ENCODE measurements at places on chromosomes 12 and 14. TPM values are rescaled to one million over a fixed set of nuclear protein-coding genes. Genes with fewer than 3 reads are reported as not detected.

The LMNTD1 gene
- polyA plus RNA-seq: 0.17 TPM

- no peak for DNase-seq
Measured at GRCh38 chr14:69054030-69054429, 74.9 kb upstream of the ACTN1 start.

The NPFF gene
- polyA plus RNA-seq: 0.55 TPM

GRCh38 chr14:32469388-32470160, 140.5 kb downstream of the AKAP6 start:
- no peak for DNase-seq

The COX8C gene
- not detected for polyA plus RNA-seq

The KRT73 gene
- not detected for polyA plus RNA-seq

The FAM181A gene
- polyA plus RNA-seq: not detected

- no peak for DNase-seq
Measured at GRCh38 chr14:98926801-98927200, 345.2 kb downstream of the BCL11B start.

GRCh38 chr12:33052141-33053051, 155.8 kb upstream of the PKP2 start:
- DNase-seq: no peak

The TGM1 gene
- polyA plus RNA-seq: 1.4 TPM

GRCh38 chr12:13631873-13632272, 349.5 kb downstream of the GRIN2B start:
- no peak for DNase-seq
